Activated CD8-positive, alpha-beta T cell treated with anti-CD3 and anti-CD28 coated beads, Interleukin-2, amount 10 ng/mL, durations not matched to agents 7 days and 5 days (primary cell): ENCODE measurements at places on chromosomes 16 and 17. TPM values are rescaled to one million over a fixed set of nuclear protein-coding genes. Genes with fewer than 3 reads are reported as not detected.

- DNase-seq: no peak
Observed at GRCh38 chr16:8893426-8893825, 11.3 kb downstream of the LITAFD start.

GRCh38 chr17:39335704-39336223, 65.7 kb downstream of the FBXL20 start:
- no peak for DNase-seq

TPSD1 gene
- total RNA-seq: not detected

DNA sequence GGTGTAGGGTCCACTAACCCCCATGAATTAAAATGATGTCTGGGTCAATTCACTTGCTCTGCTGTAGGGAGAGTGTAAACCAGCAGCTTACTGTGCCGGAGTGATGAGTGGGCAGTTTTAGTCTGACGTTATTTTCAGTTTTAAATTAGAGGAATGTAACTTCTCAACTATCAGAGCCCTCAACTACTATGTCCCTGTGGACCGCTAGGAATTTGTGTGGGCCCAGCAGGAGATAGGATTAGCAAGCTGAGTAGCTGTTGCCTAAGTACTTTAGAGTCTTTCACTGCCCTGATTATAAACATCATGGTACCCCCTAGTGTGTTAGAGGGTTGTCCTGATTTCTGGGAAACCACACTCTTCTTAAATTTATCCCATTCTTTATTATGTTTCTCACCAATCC, 11.4 kb downstream of the MARVELD3 start:
- DNase-seq: no peak

MPV17L gene
- total RNA-seq: not detected

KIF2B gene
- total RNA-seq: not detected

- no peak for DNase-seq
Observed at GRCh38 chr16:28930652-28931051, 1.1 kb upstream of the CD19 start.

- no peak for DNase-seq
Observed at GRCh38 chr16:50124769-50125168, 28.3 kb upstream of the TENT4B start.

- peak; percentile 73 for DNase-seq
Observed at GRCh38 chr17:75404223-75404730, 1.2 kb downstream of the GRB2 start.

DNA sequence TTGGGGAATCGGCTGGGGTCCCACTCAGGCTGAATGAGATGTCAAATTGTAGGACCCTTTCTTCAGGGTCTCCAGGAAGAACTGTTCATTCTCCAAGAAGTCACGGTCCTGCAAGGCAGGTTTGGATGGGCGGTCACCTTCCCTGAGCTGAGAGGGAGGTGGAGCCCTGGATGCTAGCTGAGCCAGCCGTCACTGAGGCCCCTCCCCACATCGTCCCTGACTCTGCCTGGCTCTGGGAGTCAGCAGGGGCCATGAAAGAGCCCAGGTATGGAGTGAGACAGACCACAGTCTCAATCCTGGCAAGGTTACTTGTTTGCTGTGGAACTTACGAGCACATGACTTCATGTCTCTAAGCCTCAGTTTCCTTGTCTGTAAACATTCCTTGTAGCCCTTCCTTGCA, 6.0 kb upstream of the MRPL38 start:
- no peak for DNase-seq

DNA sequence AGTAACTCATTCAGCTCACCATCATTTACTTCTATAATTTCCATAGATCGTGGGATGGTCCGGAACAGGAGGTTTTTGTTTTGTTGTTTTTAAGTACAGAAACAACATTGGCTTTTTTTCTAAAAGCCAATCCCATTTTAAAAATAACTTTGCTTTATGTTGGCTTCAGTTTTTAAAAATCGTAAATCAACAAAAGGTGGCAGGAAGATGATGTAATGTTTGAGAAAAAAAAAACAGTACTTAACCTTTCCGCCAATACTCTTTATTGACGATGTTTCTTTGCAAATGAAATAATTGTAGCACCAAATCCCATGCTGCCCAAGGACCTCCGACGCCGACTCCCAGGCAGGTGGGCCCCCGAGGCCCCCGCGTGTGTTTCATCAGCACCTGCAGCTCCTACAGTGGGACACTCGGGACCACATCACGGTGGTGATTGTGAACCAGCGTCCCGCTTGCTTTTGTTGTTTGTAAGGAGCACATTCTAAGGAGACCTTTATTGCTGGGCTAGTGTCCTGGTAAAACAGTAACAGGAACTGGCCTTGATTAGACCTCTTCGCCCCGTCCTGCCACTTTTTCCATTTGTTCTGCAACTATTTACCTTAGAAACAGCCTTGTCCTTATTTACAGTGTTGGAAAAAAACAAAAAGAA, 140.2 kb upstream of the CHMP6 start:
- DNase-seq: no peak

DNA sequence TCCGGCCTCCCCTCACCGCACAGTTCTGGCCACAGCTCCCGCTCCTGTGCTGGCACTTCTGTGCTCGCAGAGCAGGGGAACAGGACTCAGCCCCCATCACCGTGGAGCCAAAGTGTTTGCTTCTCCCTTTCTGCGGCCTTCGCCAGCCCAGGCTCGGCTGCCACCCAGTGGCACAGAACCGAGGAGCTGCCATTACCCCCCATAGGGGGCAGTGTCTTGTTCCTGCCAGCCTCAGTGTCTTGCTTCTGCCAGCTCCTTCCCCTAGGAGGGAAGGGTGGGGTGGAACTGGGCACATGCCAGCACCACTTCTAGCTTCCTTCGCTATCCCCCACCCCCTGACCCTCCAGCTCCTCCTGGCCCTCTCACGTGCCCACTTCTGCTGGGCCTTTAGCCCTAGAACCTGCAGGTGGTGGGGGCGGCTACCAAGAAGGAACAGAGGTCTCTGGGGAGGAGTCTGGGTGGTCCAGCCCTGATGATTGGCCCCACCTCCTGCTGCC, 645 bp upstream of the ELMO3 start:
- peak; percentile 44 for DNase-seq

DNA sequence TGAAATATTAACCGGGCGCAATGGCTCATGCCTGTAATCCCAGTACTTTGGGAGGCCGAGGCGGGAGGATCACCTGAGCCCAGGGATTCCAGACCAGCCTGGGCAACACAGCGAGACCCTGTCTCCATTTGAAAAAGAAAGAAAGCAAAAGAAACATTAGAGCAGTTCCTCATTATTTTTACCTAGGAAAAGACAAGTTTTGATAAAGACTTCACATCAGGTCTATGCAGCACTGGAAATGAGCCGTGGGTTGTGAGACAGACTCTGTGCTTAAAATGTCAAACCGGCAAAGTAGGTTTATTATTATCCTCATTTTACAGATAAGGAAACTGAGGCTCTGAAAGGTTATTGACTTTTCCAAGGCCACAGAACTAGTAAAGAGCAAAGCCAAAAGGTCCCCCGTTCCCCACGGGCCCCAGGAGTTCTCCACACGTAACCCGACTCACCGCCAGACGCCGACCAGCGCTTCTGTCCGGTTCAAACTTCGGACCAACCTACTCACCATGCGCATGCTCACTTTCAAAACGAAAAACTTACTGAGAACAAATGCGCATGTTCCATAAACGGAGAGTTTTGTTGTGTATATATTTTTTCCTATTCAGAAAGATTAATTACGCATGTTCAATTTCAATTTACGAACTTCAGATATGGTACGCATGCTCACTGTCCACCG, 356 bp downstream of the TUBD1 start:
- DNase-seq: no peak

GRCh38 chr17:1607971-1608320, 20.7 kb downstream of the SLC43A2 start:
- DNase-seq: no peak

DNA sequence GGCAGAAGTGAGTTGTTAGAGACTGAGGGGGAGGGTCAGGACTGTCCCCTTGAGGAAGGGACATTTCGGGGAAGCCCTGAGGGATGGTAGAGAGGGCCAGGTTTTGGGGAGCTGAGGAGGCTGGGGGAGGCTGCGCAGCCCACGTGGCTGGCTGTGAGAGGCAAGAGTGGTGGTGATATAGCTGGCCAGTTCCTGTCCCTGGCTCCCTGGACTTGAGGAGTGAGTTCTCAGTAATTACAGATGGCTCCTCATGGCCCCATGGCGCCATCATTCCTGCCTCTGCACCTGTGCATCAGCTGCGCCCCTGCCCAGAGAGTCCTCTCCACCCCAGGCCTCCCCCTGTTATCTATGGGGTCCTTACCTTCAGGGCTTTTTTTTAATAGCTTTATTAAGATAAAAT, 30.3 kb downstream of the MPRIP start:
- DNase-seq: no peak

HS3ST3A1 gene
- not detected for total RNA-seq

DNA sequence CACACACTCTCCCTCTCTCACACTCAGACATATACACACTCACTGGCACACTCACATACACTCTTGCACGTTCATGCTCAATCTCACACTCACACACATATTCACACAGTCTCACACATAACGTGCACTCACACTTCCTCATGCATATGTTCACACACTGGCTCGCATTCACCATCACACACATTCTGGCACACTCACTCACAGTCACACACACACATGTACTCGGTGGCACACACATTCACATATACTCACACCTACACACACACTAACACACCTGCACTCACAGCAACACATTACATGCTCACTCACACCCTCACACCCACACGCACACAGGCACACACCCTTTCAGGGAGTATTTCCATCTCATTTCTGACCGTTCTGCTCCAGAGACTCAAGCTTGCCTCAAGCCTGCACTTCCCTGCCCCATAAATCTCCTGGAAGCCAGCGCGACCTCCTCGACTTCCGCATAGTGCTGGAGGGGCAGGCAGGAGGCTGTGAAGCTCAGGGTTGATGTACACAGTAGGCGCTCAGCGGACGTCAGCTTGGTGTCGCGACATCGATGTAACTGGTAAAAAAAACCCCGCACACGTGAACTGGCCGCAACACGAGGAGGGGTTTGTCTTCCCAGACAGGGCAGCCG, 66.7 kb upstream of the FOXF1 start:
- no peak for DNase-seq

DNA sequence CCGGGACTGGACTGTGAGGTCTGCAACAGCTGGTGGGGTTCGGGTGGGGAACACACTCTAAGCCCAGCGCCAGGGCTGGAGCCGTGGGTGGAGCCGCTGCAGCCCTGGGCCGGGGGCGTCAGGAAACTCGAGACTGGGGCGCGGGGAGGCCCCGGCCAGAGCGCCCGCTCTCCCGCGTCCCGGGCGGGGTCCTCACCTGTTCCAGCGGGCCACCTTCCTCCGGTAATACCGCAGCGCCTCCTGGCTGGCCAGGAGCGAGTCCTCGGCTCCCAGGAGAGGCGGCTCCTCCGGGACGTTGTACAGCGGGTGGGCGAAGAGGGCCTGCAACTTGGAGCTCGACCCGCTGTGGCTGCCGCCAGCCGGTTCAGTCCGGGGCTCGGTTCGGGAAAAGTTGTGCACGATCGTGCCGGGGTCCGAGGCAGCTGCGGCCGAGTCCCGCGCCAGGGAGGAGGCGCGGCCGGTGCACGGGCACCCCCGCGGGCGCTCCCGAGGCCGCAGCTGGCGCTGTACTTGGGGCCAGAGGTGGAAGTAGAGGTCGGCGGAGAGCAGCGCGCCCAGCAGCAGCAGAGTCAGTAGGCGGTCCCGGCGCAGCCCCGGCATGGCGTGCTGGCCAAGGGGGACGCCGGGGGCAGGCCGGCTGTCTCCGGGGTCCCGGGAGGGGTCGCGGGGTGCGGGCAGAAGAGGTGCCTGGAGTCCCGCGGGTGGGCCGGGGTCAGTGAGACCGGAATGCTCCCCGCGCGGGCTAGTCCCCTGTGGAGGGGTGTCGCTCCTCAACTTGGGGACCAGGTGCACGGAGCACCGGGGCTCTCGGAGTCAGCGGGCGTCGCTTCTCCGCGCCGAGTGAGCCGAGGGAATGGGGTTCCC, 868 bp downstream of the FAM20A start:
- no peak for DNase-seq

- DNase-seq: no peak
Observed at GRCh38 chr17:54937018-54937417, 31.4 kb downstream of the COX11 start.

DNA sequence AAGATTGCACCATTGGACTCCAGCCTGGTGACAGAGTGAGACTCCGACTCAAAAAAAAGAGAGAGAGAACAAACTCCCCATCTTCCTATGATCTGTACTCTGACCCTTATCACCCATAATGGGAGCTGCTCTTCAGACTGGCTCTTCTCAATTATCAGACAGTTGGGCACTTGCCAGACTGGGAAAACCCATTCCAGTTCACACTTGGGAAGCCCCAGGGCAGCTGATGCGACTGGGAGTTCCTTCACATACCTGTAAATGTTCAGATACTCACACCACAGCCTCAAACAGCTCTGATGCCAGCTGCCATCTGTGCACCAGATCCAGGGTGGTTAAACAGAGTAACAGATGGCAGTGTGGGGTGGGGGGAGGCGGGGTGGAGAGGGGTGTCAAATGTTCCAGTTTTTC, 23.8 kb upstream of the TMEM101 start:
- DNase-seq: no peak

SCARF1 gene
- 5.3 TPM for total RNA-seq
